Activated CD4-positive, alpha-beta T cell treated with anti-CD3 and anti-CD28 coated beads, Interleukin-2, amount 50 U/mL, for 24 hours (primary cell): ENCODE measurements at places on chromosomes 4 and X.
A peak's percentile ranks its signal among the peaks of the same experiment; 100 is the strongest.

DNA sequence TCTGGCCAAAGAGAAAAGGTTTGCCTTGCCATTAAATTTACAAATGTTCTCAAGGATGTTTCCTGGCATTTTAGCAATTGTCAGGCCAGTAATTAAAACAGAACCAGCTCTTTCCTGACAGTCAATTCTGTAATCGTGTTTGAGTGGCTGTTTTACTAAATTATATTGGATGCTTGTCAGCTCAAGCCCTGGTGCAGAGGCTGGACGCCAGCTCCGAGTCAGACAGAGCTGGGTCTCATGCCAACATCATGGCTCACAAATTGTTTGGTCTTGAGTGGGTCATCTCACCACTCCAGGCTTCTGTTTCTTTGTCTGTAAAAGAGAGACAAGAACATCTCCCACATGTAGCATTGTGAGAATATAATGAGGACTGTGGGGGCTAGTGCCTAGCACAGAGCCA lies 190.3 kb upstream of the PSAPL1 start:
- DNase-seq: no peak

GRCh38 chr4:146342600-146343192 lies 128.4 kb downstream of the REELD1 start:
- DNase-seq: peak; percentile 7

- DNase-seq: peak; percentile 45
Measured at GRCh38 chr4:139266583-139267257, 13.3 kb downstream of the MGARP start.

GRCh38 chr4:57231781-57232180 lies 121.6 kb upstream of the IGFBP7 start:
- DNase-seq: no peak

- no peak for DNase-seq
Measured at GRCh38 chr4:57633212-57633859, 523.2 kb upstream of the IGFBP7 start.

- no peak for DNase-seq
Measured at GRCh38 chr4:61950625-61951024, 750.5 kb downstream of the ADGRL3 start.

DNA sequence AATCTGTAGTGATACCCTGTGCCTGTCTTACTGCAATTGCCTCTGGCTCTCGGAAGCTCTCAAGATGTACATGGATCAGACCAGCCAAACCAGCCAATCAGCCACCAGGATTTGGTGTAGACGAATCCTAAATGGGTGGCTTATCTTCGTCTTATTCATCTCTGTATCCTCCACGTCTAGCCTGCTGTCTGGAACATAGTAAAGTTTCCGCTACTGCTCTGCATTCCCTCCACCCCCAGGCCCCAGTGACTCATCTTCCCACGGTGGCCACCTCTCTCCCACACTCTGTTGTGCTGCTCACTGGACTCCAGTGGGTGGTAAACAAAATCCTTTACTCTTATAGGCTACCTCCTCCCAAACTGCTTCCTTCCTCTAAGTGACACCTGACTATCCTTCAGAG lies 37.8 kb downstream of the SEPTIN6 start:
- DNase-seq: peak; percentile 30

DNA sequence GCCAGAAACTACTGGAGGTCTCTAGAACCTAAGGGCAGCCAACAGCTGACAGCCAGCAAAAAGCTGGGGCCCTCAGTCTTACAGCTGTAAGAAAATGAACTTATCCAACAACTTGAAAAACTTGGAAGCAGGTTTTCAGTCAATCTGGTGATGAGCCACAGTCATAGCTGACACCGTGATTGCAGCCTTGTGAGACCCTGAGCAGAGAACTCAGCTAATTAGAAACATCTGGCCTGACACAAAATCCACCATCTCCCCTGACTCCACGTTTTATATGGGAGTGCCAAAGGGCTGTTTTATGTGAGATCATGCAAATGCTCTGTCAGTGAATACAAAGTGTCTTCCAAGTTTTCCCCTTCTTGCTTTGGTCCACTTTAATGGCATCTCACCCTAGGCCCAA lies 198.8 kb upstream of the DCAF8L1 start:
- no peak for DNase-seq

DNA sequence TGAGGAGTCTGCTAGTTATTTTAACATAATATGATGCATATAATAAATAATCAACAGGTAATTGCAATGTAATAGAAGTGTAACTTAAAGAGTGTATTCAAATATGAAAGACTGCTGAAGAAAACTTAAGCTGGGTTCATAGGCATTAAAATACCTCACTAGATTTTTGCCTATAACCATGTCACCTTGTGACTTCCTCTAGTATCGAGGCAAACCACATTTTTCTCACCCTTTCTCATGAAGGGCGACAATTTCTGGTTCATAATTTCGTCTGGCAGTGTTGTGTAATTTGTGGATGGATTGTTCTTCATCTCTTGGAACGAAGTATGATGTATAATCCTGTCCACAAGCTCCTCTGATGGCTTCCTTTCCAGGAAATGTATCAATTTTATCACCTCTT lies 16.0 kb downstream of the SULT1E1 start:
- DNase-seq: no peak

GRCh38 chr4:24770032-24770584 lies 25.3 kb upstream of the SOD3 start:
- DNase-seq: no peak

- no peak for DNase-seq
Measured at GRCh38 chrX:109372291-109372690, 109.6 kb downstream of the GUCY2F start.

DNA sequence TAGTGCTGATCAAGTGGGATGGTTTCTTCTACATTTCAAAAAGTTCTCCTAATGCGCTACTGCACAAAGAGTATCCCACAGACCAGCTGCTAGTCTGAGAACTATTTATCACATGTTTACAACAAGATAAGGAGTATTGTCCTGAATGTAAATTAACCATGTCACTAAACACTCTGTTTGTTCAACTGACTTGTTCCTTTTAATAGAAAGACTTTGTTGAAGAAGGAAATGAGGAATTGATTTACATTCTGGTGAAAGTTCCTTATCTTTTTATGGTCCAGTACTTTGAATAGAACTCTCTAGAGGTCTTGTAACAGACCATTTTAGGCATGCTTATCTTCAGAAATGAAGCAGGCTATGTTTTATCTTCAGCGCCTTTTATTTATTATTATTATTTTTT lies 67.3 kb upstream of the IL13RA1 start:
- no peak for DNase-seq

DNA sequence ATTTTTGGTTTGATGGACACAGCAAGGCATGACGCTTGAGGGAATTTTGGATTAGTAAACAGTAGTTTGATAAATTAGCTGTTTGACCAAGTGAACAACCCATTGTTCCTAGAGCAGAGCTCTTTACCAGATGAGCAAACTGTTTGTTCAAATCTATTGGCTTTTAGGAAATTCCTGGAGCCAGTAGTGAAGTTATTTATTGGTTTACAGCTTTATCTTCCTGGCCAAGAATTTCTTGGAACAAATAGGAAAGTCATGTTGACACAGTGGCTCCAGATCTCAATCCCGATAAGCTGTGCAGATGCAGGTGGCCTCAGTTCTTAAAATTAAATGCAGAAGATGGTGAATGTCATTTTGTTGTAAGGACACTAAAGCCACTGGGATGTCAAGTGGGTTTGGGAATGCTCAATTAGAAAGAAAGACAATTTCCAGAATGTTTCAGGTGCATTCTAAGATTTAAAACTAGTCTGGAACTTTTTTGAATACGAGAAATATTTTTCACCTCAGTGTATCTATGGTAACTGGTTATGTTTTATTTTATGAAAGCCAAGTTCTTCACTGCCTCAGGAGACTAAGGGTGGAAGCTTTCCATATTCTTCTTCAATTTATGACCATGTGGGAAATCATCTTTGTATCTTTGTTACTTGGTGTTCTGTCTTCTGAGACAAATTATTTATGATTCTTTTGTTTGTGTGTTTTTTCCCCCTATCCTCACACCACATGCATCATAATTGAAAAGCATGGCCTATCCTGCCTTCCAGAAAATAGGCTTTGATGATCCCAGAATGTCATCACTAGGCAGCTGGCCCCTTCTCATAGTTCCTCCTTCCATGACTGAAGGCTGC lies 554.5 kb downstream of the STIM2 start:
- no peak for DNase-seq

DNA sequence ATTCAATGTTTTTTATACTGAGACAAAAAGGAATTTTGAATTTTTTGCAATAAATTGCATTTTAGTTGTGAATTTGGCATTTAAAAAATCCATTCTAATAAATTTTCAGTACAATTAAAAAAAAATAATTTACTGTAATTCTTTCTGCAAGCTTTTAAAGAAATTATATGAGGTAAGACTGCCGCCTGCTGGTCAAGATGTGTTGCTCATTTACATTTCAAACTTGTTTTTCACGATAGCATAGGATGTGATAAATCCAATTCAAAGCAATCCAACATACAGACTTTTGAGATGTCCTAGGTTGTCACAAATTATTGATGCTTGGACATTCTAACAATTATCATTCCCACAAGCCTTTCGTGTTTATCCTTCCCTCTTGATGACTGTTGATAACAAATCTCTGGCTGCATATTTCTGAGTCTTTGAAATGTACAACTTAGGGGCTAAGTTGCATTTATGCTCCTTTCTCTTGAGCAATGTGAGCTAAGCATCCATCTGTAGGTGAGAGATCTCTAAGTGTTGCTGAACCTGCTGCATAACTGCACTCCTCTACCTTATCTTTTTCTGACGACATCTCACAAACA lies 21.7 kb upstream of the MFAP3L start:
- peak; percentile 37 for DNase-seq

DNA sequence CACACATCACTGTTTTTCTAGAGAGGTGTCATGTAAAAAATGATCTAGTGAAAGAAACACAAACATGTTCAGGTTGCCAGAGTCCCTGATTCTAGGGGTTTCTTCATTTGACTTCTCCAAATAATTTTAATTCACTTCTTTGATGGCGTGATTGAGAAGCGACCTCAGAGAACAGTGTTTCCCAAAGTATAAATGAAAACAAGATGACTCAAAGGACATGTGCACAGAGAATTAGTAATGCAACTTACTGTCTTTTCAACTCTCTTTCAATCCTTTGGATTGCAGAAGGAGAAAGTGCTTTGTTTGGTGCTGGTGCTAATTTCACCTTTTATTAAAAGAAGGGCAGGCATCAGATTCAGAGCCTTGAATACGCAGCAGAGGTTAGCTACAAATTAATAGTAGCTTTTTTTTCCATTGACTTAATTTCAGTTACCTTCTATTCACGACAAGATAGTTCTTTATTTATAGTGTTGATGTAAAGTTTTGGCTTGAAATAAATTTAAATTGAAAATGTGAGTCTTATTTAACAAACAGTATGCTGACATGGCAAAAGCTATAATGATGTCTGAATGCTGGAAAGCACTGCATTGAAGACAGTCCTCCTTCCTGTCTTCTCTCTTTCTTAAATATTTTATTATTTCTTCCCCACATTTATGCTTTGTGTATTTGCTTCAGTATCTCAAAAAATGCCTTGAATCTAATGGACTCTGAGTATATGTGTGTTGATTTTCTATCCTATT lies 85.1 kb downstream of the SLC10A7 start:
- no peak for DNase-seq

GRCh38 chr4:8326206-8326605 lies 56.7 kb downstream of the HTRA3 start:
- no peak for DNase-seq

DNA sequence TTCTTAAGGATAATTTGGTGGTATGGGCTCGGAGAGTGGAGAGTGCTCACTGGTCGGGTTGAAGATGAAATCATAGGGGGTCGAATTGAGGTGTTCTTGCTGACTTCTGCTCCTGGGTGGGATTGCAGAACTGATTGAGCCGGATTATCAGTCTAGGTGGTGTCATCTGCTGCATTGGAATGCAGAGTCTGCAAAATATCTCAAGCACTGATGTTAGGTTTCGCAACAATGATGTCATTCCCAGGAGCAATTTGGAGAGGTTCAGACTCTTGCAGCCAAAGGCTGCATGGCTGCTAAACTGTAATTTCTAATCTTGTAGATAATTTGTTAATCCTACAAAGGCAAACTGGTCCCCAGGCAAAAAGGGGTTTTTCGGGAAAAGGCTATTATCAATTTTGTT lies 67.7 kb downstream of the RHOH start:
- DNase-seq: no peak

- no peak for DNase-seq
Measured at GRCh38 chr4:136768213-136768924, 763.9 kb downstream of the PCDH18 start.

DNA sequence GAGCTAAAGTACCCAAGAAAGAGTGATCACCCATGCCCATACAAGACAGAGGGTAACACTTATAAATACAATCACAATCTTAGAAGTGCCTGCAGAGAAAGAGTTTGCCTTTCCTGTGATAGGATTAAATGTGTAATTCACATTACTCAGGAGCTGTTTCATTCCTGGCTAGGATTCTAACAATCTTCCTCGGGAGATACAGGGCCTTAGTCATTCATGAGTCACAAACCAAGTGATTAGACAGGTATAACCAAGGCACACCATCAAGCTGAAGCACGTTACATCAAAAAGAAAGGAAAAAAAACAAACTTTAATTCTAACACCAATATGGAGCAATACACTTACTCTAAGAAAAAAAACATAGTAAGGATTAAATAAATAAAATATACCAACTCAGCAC lies 14.9 kb downstream of the ABCG2 start:
- no peak for DNase-seq

DNA sequence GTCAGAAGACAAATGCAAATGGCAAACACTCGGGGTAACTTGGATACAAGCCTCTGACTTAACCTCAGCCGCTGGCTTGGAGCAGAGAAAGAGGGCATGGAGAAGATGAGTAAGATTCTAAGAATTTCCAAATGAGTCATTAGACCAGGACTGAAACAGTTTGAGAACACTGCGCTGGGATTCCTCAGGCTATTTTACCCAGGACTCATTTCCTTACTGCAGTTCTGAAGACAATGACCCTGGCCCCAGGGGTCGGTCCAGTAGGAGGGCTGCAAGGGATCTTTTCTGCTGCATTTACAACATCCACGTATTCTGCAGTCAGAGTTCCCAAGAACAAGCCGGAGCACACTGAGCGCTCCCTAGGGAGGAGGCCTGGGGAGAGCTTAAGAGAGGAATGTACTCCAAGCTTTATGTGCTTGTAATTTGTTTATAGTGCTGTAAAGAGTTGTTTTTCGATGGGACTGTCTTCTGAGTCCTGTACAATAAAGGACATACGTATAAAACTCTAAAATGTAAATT lies 27.3 kb upstream of the SORBS2 start:
- DNase-seq: no peak

GRCh38 chrX:54177306-54177705 lies 5.7 kb downstream of the FAM120C start:
- DNase-seq: no peak

- no peak for DNase-seq
Measured at GRCh38 chrX:140508958-140509357, 4.1 kb upstream of the SOX3 start.

- DNase-seq: no peak
Measured at GRCh38 chrX:70289168-70289792, 447 bp downstream of the PDZD11 start.

- DNase-seq: no peak
Measured at GRCh38 chr4:152106781-152107321, 346.0 kb upstream of the GATB start.

GRCh38 chr4:88985088-88985773 lies 71.8 kb downstream of the FAM13A start:
- no peak for DNase-seq
